ENCODE measurements at places on chromosomes 12 and 14. TPM values are rescaled to one million over a fixed set of nuclear protein-coding genes. Genes with fewer than 3 reads are reported as not detected.
A peak's percentile ranks its signal among the peaks of the same experiment; 100 is the strongest.

- H3K4me1 ChIP-seq, result no peaks in the 10 kb centered on the region
- no peak overlapping the region for H3K4me3 ChIP-seq
- H3K27ac ChIP-seq, result no peak overlapping the region
Measured at GRCh38 chr14:31174433-31174832, 33.2 kb downstream of the HECTD1 start.

DNA sequence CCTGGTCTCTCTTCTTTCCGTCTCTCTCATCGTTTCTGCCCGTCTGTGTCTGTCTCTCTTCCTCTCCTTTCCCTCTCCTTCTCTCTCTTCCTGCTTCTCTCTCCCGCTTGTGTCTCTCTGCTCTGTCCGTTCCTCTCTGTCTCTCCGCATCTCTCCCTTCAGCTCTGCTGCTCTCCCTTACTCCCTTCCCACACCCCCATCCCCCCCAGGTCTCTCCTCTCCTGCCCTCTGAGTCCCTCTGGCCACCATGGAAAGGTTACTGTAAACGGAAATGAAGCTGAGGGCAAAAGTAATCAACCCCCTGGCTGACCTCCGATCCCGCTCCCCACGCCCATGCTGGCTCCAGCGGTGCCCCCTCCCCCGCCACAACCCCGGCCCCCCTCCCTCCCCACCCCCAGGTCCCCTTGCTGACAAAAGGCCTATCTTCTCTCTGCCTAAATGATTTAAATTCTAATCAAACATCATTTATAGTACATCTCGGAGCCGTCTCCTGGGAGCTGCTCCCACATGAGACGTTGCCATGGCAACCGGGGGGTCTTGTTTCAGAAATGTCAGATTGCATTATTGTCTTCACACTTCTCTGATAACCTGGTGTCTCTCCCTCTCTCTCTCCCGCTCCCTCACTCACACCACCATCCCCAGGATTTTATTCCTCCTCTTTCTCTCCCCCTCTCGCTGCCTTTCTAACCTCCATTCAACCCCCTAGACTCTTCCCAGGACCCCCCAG, 203.8 kb downstream of the RBM19 start:
- DNase-seq, result no peak
- H3K36me3 ChIP-seq, result no peaks in the 10 kb centered on the region
- no peaks in the 10 kb centered on the region for H3K4me1 ChIP-seq

GRCh38 chr12:48979602-48980388, 1.7 kb downstream of the WNT1 start:
- DNase-seq, result no peak
- H3K4me1 ChIP-seq, result peaks cover 36% of the 10 kb centered on the region
- no peak overlapping the region for H3K27ac ChIP-seq
- H3K4me3 ChIP-seq, result peak overlapping the region; percentile 27
- peaks cover 58% of the 10 kb centered on the region for H3K27me3 ChIP-seq
- H3K36me3 ChIP-seq, result no peaks in the 10 kb centered on the region

PRIMA1 gene
- 1.2 TPM for total RNA-seq

GRCh38 chr12:118581371-118581770, 205.0 kb downstream of the SUDS3 start:
- DNase-seq, result no peak
- H3K27ac ChIP-seq, result no peak overlapping the region
- H3K4me3 ChIP-seq, result no peak overlapping the region
- no peaks in the 10 kb centered on the region for H3K4me1 ChIP-seq
- H3K36me3 ChIP-seq, result no peaks in the 10 kb centered on the region

- no peak overlapping the region for H3K27ac ChIP-seq
- DNase-seq, result no peak
- H3K4me1 ChIP-seq, result no peaks in the 10 kb centered on the region
- no peaks in the 10 kb centered on the region for H3K36me3 ChIP-seq
- H3K27me3 ChIP-seq, result no peaks in the 10 kb centered on the region
Measured at GRCh38 chr12:91098461-91098860, 12.8 kb downstream of the LUM start.

- no peaks in the 10 kb centered on the region for H3K4me1 ChIP-seq
- H3K4me3 ChIP-seq, result no peak overlapping the region
- H3K27ac ChIP-seq, result no peak overlapping the region
- DNase-seq, result no peak
- peaks cover 6% of the 10 kb centered on the region for H3K27me3 ChIP-seq
Measured at GRCh38 chr14:97028382-97028781, 231.2 kb downstream of the VRK1 start.

SLC2A3 gene
- total RNA-seq, result 21.6 TPM

DNA sequence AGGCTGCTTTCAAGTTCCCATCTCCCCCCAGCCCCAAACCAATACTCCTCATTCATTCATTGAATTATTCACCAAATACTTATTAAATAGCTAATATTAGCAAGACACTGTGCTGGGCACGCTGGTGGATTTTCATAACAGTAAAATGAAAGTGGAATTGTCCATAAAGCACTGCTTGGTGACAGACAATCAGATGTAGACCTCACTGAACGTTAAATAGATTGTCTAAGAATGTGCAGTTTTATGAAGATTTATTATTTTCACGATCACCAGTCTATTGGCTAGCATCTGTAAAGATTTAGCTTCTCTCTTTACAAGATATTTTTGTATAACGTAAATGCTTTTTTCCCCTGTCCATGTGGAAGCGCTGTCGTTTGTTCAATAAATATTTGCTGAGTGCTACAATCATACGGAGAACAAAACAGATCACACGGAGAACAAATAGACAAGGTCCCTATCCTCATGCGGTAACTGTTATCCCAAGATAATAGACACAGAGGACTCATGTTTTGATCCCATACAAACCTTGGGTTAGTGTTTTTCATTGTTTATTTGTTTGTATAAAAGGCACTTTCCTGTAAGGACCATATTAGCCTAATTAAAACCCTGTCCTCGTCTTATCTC, 397.6 kb downstream of the BCAT1 start:
- H3K4me1 ChIP-seq, result no peaks in the 10 kb centered on the region
- DNase-seq, result no peak
- no peak overlapping the region for H3K4me3 ChIP-seq
- H3K27ac ChIP-seq, result no peak overlapping the region
- H3K27me3 ChIP-seq, result no peaks in the 10 kb centered on the region
- H3K36me3 ChIP-seq, result no peaks in the 10 kb centered on the region

DNA sequence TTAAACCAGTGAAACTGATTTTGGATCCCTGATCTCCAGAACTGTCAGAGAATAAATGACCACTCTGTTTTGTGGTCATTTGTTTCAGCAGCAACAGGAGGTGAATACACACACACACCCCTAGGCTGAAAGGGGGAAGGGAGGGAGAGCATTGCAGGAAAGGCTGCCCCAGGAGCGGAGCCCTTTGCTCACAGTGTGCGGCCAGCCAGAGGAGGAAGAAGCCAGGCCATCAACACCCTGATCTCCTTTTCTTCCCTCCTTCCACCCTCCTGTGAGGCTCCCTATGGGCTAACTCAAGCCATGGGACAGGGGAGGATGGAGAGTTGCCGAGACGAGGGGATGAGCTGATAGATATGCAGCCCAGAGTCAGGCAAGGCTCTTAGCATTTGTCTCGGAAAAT, 211.9 kb downstream of the TBX5 start:
- no peaks in the 10 kb centered on the region for H3K36me3 ChIP-seq
- no peaks in the 10 kb centered on the region for H3K27me3 ChIP-seq
- no peak for DNase-seq
- no peak overlapping the region for H3K27ac ChIP-seq
- H3K4me3 ChIP-seq, result no peak overlapping the region

DNA sequence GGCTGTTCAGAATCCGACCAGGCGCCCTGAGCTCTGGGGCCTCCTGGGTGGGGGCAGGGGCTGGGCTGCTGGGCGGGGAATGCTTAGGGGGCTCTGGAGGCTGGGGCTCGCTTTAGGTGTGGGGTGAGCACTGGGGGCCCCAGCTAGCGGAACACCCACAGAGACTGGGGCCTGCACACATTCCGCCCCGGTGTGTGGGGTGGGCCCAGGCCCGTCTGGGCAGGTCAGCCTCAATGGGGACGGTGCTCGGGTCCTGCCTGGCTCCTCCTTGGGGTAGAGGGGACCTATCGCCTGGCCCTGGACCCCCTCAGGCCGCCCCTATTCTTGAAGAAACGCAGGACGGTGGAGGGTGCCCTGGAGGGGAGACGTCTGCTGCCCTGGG, 364.8 kb downstream of the TMEM121 start:
- H3K4me3 ChIP-seq, result no peak overlapping the region
- no peak for DNase-seq
- no peaks in the 10 kb centered on the region for H3K4me1 ChIP-seq
- no peaks in the 10 kb centered on the region for H3K27me3 ChIP-seq
- no peaks in the 10 kb centered on the region for H3K36me3 ChIP-seq

GRCh38 chr14:57725399-57726077, 140.4 kb downstream of the SLC35F4 start:
- no peak for DNase-seq
- no peaks in the 10 kb centered on the region for H3K36me3 ChIP-seq
- H3K4me1 ChIP-seq, result no peaks in the 10 kb centered on the region
- H3K27ac ChIP-seq, result no peak overlapping the region
- H3K27me3 ChIP-seq, result no peaks in the 10 kb centered on the region
- no peak overlapping the region for H3K4me3 ChIP-seq

All from colonic mucosa (tissue), 4 donors.